Aorta (tissue), 5 donors: ENCODE measurements at places on chromosomes 1 and 21.
A peak's percentile ranks its signal among the peaks of the same experiment; 100 is the strongest.

GRCh38 chr1:214463596-214463995 lies 87.8 kb downstream of the PTPN14 start:
- no peak overlapping the region for H3K4me3 ChIP-seq
- H3K27me3 ChIP-seq, result no peaks in the 10 kb centered on the region
- no peaks in the 10 kb centered on the region for H3K36me3 ChIP-seq
- DNase-seq, result no peak
- H3K27ac ChIP-seq, result no peak overlapping the region

GRCh38 chr1:178137238-178137637 lies 43.3 kb downstream of the RASAL2 start:
- no peaks in the 10 kb centered on the region for H3K36me3 ChIP-seq
- no peak for DNase-seq
- H3K27me3 ChIP-seq, result no peaks in the 10 kb centered on the region
- no peaks in the 10 kb centered on the region for H3K4me1 ChIP-seq

GRCh38 chr1:205480349-205480985 lies 24.0 kb upstream of the CDK18 start:
- no peak for DNase-seq
- H3K4me3 ChIP-seq, result no peak overlapping the region
- no peaks in the 10 kb centered on the region for H3K4me1 ChIP-seq
- no peaks in the 10 kb centered on the region for H3K36me3 ChIP-seq
- no peaks in the 10 kb centered on the region for H3K27me3 ChIP-seq

DNA sequence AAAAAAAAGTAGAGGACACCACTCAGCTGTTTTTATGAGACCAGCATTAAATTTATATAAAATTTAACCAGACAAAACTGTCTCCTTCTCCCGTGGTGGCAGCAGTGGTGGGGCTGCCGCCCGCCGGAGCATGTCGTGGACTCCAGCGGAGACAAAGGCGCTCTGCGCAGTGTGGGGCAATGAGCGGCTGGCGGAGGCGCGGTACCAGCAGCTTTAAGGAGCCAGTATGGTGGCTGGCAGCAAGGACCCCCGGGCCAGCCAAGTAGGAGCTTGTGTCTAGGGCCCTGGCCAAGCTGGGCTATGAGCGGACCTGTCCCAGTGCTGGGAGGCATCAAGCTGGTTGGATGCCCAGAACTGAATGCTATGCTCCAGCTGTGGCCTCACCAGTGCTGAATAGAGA lies 2102.9 kb downstream of the NCAM2 start:
- H3K27ac ChIP-seq, result no peak overlapping the region
- no peaks in the 10 kb centered on the region for H3K36me3 ChIP-seq
- no peaks in the 10 kb centered on the region for H3K27me3 ChIP-seq

DNA sequence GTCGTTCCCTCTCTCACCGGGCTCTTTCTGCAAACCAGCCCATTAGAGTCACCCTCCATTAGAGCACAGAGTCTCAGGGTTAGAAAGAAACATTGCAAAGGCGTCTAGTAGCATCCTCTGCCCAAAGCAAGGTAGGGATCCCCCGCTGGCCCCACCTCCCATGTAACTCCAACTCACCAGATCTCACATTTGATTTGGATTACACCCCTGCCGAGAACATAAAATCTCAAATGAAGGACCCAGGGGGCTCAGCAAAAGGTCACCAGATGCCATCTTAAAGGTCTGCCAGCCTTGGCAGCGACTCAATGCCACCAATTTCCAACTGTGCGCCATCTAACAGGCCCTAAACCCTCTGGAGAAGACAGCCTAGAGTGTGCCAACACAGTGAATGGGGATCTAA lies 14.1 kb downstream of the C1orf87 start:
- DNase-seq, result no peak
- no peak overlapping the region for H3K27ac ChIP-seq
- no peak overlapping the region for H3K4me3 ChIP-seq
- no peaks in the 10 kb centered on the region for H3K36me3 ChIP-seq

DNA sequence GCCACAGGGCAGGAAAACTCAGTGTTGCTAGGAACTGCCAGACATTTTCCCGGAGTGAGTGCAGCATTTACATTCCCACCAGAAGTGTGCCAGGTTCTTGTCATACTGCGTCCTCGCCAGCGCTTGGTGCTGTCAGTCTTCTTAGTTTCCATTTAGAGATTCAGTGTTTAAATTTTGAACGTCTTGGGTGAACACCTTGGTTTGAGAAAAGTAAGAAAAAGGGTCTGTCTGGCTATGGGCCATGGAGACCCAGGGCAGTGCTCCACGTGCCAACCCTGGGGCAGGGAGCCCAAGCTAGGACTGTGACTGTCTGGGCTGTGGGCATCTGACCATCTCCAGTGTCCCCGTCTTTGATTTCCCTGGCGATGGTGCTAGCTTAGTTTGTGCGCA lies 16.0 kb downstream of the IBA57 start:
- no peak overlapping the region for H3K4me3 ChIP-seq
- no peaks in the 10 kb centered on the region for H3K27me3 ChIP-seq
- no peaks in the 10 kb centered on the region for H3K36me3 ChIP-seq
- DNase-seq, result peak; percentile 28
- H3K4me1 ChIP-seq, result no peaks in the 10 kb centered on the region

DNA sequence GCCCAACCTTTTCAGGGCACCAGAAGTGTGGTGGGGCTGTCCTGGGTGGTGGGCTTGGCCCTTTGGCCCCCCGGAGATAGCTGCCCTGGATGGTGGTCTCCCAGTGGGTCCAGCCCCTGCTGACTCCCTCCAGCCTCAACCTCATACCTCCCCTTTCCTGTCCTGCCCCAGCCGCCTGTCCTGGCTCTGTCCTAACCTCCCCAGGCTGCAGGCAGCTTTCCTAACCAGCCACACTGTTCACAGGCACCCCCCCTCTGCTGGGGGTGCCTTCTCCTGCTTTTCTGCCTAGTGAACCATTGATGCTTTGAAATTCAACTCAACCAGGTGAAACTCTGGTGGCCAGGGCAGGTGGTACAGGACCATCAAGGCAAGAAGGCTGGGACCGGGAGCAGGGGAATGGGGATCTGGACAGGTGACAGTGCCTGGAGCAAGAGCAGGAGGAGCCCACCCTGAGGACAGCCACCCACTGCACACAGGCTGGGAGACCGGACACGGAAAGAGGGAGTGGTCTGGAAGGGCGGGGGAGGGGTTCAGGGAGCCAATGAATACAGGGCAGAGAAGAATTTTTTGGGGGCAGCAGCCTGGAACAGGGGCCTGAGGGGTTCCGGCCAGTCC lies 35.9 kb downstream of the RAP1GAP start:
- no peaks in the 10 kb centered on the region for H3K36me3 ChIP-seq
- no peaks in the 10 kb centered on the region for H3K27me3 ChIP-seq
- H3K4me3 ChIP-seq, result no peak overlapping the region
- H3K4me1 ChIP-seq, result no peaks in the 10 kb centered on the region
- H3K27ac ChIP-seq, result no peak overlapping the region
- no peak for DNase-seq

DNA sequence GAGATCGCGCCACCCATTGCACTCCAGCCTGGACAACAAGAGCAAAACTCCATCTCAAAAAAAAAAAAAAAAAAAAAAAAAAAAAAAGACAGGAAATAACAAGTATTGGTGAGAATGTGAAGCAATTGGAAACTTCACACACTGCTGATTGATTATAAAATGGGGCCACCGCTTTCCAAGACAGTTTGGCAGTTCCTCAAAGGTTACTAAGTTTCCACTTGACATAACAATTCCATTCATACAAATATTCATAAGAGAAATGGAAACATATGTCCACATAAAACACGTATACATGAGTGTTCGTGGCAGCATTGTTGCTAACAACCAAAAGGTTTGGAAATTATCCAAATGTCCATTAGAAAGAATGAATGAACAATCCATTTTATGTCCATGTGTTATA lies 26.3 kb downstream of the USP24 start:
- H3K27ac ChIP-seq, result no peak overlapping the region
- peaks cover 5% of the 10 kb centered on the region for H3K4me1 ChIP-seq
- DNase-seq, result no peak
- H3K27me3 ChIP-seq, result no peaks in the 10 kb centered on the region
- H3K36me3 ChIP-seq, result no peaks in the 10 kb centered on the region

DNA sequence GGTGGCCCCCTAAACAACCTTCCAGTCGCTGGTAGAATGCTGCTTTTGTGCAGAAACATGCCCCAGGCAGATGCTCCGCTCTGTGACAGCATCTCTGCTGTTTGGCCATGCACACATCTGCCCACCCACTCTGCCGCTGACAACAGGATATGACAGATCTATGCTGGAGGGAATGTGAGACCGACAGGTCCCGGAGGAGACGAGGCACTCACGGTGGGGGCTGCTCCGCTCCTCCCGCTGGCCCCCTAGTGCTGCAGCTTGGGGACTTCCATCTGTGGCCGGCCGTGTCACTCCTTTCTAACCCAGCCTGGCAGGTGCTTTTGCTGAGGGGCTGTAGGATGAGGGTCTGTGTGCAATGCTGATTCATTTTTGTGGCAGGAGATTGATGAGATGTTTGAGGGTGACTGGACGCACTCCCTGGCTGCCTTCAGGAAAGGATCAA lies 49.1 kb upstream of the DMRTB1 start:
- no peaks in the 10 kb centered on the region for H3K36me3 ChIP-seq
- peaks cover 2% of the 10 kb centered on the region for H3K27me3 ChIP-seq
- no peak for DNase-seq

DNA sequence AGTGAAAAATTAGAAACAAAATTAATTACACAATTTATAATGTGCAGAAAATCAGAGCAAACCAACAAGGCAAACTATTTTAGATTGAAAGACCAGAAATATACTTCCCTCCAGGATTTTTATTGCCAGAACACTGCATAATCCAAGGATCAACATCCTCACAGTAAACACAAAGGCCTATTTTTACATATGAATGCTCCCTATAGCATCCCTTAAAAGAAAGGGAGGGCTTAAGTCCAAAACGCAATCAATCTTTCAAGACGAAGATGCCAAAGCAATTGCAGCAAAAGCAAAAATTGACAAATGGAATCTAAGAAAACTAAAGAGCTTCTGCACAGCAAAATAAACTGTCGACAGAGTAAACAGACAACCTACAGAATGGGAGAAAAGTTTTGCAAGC lies 18.6 kb upstream of the CHIA start:
- peaks cover 7% of the 10 kb centered on the region for H3K27me3 ChIP-seq
- H3K4me3 ChIP-seq, result no peak overlapping the region
- no peak for DNase-seq
- no peaks in the 10 kb centered on the region for H3K4me1 ChIP-seq
- no peaks in the 10 kb centered on the region for H3K36me3 ChIP-seq
- H3K27ac ChIP-seq, result no peak overlapping the region

DNA sequence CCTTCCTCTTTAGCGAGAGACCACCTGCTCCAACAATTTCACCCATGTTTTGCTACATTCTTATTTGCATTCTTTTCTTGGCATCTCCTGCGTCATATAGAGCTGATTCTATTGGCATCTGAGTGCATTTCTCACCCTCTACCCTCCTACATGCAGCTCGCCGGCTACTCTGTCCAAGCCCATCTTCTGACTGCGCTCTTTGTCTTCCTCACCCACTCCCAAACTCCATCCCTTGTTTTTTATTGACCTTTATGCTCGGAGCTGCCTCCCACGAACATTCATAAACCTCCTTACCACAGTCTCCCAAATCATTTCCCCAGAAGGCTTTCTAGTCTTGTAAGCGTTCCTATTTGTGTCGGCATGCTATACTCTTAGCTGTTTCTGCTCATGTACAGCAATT lies 33.6 kb upstream of the FMN2 start:
- H3K36me3 ChIP-seq, result no peaks in the 10 kb centered on the region
- no peak for DNase-seq
- H3K4me1 ChIP-seq, result no peaks in the 10 kb centered on the region
- no peak overlapping the region for H3K4me3 ChIP-seq
- H3K27ac ChIP-seq, result no peak overlapping the region

DNA sequence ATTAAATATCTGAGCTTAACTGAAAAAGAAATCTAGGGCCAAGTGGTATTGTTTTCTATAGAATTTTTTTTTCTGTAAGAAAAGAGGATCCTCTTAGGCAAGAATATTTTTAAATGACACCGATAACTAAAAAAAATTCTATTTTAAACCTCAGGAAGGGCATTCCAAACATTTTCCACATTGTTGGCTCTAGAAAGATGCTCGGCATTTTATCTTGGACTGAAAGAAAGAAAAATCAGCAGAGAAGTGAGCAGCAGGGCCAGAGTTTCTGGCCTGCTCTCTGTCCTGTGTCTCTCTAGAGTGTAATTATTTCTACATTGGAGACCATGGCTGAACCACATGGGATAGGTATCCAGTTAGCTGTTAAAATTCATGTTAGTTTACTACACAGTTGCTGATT lies 192.5 kb upstream of the GREM2 start:
- no peak overlapping the region for H3K27ac ChIP-seq
- no peak overlapping the region for H3K4me3 ChIP-seq
- no peak for DNase-seq
- no peaks in the 10 kb centered on the region for H3K36me3 ChIP-seq

- H3K36me3 ChIP-seq, result no peaks in the 10 kb centered on the region
- DNase-seq, result no peak
- H3K27ac ChIP-seq, result no peak overlapping the region
- H3K4me1 ChIP-seq, result no peaks in the 10 kb centered on the region
- no peaks in the 10 kb centered on the region for H3K27me3 ChIP-seq
These were observed 31.3 kb downstream of the CNIH3 start for GRCh38 chr1:224647449-224647848.

DNA sequence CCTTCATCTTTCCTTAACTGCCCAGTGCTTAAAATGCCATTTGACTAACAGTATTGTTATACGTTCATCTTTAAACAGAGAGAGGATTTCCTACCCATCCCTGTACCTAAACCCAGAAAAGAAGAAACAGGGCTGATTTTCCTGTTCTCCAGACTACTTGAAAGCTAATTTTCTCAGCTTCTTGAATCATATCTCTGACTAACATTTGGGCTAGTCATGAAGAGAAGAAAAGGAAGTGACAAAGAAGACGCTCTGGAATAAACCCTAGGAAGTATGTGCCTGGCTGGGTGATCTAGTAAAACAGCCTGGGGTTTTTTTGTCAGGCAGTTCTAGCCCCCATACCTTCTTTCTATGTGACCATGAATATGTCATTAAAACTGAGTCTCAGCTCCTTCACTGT lies 44.8 kb upstream of the SGIP1 start:
- no peaks in the 10 kb centered on the region for H3K27me3 ChIP-seq
- no peaks in the 10 kb centered on the region for H3K36me3 ChIP-seq
- H3K4me1 ChIP-seq, result no peaks in the 10 kb centered on the region
- H3K27ac ChIP-seq, result no peak overlapping the region
